ENCODE measurements at places on chromosomes 3 and 15.

DNA sequence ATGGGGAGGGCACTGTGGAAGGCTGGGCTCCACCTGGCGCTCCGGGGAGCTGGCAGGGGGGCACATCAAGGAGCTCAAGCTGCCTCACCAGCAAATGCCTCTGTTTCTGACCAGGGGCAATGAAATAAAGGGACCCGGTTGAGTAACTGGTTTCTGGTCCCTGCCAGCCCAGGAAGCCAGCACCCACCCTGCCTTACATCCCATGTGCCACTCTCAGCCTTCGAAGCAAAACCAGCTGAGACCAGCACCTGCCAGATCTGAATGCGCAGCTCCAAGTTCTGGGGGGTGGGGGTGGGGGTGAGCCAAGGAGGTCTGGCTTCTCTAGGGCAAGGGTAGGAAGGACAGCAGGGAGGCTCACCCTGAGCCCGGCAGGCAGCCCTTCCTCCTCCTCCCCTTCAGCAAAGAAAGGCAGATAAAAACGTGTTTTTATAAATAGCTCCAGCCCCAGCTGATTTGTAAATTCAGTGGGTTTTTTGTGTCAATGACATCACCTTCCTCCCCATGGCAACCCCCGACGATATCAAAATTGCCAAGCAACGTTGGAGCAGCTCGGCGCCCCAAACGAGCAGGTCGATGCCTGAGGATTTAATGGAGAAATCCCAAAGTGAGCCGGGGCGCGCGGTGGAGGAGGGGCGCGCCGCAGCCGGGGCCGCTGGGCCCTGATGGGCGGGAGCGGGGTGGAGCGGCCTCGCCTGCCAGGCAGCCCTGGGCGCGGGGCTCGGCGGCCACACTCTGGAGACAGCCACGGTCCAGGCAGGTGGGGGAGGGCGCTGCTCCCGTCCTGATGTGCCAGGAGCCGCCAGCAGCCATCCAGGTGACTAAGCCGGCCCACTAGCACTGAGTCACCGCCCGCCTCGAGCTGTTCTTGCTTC, at the start of gene PAK6:
TSS of gene PAK6 (plus strand) at position 532 of the 872 bp plus-strand sequence. CDS start 25,723 bp downstream, outside the sequence.
- no peak for DNase-seq

DNA sequence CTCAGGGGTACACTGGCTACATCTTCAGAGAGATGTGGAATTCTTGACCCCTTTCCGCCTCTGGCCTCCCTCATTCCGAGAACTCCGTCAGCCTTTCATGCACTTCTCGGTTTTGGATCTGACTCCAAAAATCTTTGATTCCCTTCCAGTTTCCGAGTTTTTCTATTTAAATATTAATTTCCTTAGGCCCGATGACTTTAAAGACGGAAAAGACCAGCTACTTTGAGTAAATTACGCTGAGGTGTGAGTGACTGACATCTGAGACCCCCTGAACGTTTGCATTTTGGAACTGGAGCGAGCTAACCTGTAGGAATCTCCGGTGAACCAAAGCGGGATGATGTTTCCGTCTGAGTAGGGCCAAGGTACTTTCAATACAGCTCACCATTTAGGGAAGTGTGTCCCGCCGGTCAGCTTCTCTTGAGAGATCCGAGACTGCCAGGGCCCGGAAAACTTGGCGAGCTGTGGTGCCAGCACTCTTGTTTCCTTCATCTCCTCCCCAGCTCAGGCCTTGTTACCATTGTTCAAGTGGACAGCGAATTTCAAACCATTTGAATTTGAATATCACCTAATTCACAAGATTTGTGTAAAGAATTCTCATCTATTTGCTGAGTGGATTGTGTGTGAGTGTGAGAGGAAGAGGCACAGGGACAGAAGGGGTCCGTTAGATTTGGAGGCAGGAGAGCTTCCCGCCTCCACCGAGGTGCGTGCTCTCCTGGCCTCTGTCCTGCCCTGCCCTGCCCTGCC, 5.4 kb downstream of the SOX14 start:
- no peak for DNase-seq

GRCh38 chr3:51621091-51621892, 49.8 kb upstream of the TEX264 start:
- peak; percentile 59 for DNase-seq

GRCh38 chr15:57751177-57751800, 44.8 kb downstream of the POLR2M start:
- DNase-seq, result peak; percentile 36

DNA sequence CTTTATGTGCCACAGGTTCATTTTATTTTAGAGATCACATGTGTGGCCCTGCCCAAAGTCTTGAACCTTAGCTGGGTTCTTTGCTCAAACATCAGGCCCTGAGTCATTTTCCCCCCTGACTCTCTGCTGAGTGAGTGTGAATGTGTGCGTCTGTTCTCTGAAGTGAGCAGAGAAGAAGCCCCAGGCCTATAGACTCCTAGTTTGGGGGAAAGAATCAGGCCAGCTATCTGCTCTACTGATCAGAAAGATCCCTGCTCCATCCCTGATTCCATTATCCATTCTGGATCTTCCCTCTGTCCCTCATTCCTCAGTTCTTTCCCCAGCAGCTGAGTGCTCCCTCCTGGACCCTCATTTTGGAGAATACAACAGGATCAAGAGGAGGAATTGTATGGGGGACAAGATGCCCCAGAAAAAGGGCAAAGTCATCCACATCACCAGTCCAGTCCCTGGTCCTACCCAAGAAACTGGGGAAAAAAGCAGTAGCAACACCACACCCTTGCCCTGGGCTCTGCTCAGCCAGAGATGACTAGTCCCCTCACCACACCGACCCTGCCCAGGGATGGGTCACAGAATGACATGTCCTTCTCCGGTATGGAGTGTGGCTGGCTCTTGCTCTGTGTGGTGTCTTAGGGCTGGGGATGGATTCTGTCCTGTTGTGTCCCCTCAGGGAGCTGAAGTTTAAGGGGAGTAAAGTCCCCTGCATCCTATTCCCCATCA, 3.2 kb downstream of the DUOX1 start:
- DNase-seq, result no peak

- no peak for DNase-seq
Measured at GRCh38 chr3:49619649-49620048, 54.5 kb upstream of the APEH start.

DNA sequence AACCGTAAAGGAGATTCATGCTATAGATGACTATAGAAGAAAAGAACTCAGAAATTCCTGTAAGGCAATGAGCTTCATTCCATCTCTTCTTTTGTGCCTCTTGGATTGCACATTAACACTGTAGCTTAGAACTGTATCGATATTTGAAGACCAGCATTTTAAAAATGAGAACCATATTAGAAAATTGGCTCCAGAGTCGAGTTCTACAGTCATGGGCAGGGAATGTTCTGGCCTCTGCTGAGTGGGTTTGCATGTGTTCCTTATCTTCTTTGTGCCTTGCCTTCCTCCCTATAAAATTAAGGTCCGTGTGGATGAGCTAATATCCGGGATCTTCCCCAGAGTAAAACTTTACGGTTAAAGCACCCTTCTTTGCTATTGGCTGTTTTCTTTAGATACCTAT, 77.4 kb upstream of the PLCL2 start:
- DNase-seq, result peak; percentile 82

- DNase-seq, result no peak
Measured at GRCh38 chr15:46872286-46872980, 844.9 kb upstream of the SEMA6D start.

DNA sequence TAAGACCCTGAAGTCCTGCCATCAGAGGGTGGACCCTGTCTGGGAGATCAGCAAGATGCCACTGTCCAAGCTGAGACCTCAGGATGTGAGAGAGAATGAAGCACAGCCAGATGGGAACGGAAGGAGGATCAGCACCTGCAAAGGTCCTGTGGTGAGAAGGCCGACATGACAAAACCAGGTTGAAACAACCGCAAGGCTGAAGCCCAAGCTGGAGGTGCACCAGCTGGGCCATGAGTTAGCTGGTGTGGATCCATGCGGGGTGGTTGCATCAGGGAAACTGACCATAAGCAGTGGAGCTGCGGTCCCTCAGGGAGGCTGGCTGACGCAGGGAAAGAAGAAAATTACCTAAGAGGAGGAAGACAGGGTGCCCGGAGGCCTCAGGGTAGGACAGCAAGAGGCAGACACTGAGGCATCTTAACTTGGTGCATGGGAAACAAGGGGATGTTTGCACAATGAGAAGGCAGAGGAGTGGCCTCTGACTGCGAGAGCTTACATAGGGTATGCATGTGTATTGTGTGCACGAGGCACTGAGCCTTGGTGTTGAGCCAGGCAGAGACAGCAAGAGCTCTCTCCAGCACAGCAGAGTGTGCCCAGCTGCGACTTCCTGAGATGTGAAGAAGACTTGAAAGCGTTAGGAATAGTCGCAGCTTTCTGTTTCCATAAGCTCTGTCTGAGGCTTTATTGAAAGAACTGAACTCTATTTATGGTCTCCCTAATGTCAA, 497.7 kb downstream of the OCA2 start:
- DNase-seq, result no peak

DNA sequence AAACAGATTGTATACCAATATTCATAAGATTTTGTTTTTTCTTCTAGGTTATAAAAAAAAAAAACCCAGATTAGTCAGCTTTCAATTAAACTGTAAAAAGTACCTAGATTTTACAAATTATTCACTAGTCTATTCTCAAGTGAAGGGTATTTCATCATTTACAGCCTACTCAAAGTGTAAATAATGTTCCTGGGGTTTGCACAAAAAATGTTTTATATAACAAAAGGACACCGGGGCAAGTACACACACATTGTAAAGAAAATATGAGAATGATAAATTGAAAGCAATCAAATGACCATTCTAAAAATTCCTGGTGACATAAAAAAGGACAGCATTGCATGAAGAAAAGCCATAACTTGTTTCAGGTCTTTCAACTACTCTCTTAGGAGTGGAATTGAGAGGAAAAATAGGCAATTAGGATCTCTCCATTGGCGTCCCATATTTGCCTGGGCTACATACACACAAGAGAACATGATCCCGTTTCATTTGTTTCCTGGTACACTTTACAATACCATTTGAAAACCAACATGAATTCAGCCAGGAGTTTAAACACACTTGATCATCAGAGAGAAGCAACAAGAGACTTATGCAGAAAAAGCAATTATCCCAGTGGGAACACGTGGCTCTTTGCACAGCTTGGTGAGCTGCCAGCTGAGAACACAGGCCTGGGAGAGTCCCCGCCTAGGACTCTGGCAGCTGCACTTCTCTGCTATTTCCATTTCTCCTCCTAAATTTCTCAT, 1039.2 kb downstream of the ROBO1 start:
- peak; percentile 53 for DNase-seq

DNA sequence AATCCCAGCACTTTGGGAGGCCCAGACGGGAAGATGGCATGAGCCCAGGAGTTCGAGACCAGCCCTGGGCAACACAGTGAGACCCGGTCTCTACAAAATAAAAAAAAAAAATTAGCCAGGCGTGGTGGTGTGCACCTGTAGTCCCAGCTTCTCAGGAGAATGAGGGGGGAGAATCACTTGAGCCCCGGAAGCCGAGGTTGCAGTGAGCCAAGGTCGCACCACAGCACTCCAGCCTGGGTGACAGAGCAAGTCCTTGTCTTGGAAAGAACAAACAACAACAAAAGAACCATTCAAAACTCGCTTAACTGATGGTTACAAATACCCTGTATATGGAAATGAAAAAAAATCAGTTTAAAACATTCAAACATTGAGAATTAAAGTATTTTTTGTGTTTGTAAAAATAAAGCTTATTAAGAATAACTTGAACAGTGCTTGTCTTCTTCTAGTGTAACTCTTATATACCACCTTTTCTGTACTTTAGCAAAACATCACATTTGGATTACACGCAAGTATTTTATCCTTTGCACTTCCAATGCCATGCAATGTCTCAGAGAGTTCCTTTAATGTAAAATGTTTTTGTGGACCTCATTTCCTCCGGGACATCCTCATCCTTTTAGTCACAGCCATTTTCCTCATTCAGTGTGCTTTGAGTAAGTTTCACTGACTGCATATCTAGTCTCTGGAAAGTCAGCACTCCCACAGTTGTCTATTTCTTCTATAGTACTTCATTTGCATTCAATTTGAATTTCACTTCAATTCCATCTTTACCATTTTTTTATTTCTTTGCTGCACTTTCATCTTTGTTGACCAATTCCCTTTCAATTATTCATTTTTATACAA, 113.0 kb upstream of the GOLGA8J start:
- no peak for DNase-seq

- no peak for DNase-seq
Measured at GRCh38 chr3:12318758-12319621, 30.1 kb downstream of the PPARG start.

DNA sequence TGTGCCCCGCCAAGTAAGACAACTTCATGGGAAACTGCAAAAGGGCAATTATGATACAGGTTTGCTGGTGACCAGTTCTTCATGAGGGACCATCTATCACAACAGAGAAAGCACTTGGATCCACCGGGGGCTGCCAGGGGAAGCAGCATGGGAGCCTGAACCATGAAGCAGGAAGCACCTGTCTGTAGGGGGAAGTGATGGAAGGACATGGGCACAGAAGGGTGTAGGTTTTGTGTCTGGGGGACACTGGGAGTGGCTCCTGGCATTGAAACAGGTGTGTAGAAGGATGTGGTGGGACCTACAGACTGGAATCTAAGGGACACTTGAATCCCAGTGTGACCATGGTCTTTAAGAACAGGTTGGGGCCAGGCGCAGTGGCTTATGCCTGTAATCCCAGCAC, 22.6 kb downstream of the MKRN2 start:
- DNase-seq, result no peak

DNA sequence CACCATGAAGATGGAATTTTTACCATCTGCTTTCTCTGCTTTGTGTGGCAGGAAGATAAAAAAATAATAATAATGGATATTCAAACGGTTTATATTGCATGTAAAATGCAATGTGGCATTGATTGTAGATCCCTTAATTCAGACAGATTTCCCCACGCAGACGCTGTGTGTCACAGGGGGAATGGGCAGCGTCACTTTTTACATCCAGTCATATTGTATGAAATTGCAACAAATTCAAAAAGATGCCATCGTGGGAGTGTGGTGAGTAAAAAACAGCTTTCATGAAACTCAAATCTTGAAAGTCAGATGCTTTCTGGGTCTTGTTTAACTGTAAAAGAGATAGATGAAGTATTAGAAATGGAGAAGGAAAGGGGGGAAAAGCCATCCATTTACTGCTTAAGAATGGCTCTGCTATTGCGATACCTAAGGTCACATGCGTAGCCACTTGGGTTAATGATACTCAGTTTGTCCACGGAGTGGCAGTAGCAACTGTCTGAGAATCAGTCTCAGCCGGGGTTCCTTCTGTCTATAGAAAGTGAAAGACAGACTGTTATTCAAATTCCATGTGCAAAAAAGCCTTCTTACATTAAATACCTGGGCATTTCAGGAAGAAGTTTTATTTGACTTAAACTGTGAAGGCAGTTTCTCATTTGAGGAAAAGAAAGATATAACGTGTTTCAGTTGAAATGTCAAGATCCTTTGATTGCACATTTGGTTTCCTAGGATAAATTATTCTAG, 28.5 kb downstream of the BTD start:
- DNase-seq, result peak; percentile 81

- no peak for DNase-seq
Measured at GRCh38 chr15:73727330-73727976, 25.7 kb downstream of the INSYN1 start.
